Bone marrow (tissue), 2 donors: ENCODE measurements at places on chromosomes 13 and 19.

DNA sequence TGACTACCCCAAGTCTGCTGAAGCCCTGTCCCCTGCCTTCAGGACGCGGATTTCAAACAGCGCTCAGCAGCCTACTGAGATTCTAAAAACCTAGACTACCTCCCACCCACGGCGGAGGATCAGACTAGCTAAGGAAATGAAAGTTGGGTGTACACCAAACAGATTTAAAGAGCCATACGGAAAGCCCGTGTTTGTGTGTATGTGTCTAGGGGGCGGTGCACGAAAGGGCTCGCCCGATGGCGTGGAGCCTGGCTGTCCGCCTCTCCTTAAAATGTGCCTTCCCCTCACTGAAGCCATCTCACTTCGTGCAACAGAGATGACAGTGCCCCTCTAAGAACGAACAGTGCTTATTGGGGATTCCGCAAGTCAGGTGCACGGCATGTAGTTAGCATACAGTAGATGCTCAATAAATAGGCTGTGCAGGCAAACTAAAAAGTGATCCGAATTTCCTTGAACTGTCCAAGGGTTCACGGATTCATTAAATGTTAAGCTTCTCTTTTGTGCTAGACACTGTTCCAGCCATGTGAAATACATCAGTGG, 639 bp downstream of the LENG1 start:
- no peak for DNase-seq

DNA sequence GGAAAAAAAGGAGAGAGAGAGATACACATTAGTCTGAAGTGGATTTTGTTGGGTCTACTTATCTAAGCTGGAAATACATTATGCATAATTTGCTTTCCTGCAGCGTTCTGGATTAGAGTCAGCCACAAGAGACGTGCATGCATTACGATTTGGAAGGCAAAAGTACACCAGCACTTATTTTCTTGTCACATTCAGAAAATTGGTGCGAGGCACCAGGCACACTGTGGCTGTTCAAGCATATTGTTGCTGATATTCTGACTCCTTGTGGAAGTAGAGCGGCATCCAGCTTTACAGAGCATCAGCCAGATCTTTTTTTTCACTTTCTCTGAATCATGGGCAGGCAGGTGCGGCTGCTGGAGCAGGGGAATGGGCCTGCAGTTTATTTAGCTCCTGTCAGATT, 905.6 kb upstream of the SPRY2 start:
- DNase-seq: no peak

GRCh38 chr19:4971424-4971793, 2.5 kb downstream of the KDM4B start:
- DNase-seq: no peak

- no peak for DNase-seq
Measured at GRCh38 chr19:42301646-42302203, at the start of gene PRR19. TSS of gene PRR19 (plus strand) at chr19:42302132. CDS start at chr19:42309585, 7,453 bp downstream.

DNA sequence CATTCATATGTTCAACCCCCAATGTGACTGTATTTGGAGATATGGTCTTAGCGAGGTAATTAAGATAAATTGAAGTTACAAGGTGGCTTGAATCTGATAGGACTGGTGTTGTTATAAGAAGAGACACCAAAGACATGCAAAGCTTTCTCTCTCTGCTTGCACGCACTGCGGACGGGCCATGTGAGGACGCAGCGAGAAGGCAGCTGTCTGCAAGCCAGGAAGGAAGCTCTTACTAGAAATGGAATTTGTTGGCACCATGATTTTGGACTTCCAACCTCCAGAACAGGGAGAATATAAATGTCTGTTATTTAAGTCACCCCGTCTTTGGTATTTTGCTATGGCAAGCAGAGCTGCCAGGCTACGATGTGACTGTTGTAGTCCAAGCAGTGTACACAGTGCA, 4.8 kb downstream of the DLEU7 start:
- no peak for DNase-seq

GRCh38 chr13:73876323-73876722, 257.9 kb downstream of the KLF12 start:
- DNase-seq: no peak

DNA sequence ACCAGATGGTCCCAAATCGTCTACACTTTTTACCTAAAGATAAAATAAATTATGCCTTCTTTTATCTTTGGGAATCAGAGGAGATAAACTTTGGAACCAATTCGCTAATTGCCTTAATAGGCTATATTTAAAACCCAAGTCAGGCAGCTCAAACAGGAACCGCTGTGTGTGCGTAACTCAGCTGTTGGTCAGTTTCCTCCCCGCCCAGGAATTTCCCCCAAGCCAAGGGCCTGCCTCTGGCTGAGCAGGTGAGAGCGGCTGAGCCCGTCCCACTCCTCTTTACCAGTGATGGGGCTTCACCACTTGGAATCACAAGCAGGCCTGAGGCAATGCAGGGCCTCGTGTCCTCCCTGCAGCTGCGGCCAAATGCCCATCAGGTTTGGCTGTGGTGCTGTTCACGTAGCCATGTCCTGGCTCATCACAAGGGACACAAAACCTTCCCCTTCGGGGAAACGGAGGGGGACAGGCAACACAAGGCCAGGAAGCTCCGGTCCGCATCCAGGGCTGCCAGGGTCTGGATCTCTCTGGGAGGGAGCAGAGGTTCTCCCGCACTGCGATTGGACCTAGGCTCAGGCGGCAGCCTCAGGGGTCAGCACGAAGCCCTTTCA, 503 bp upstream of the SLC7A9 start:
- no peak for DNase-seq

DNA sequence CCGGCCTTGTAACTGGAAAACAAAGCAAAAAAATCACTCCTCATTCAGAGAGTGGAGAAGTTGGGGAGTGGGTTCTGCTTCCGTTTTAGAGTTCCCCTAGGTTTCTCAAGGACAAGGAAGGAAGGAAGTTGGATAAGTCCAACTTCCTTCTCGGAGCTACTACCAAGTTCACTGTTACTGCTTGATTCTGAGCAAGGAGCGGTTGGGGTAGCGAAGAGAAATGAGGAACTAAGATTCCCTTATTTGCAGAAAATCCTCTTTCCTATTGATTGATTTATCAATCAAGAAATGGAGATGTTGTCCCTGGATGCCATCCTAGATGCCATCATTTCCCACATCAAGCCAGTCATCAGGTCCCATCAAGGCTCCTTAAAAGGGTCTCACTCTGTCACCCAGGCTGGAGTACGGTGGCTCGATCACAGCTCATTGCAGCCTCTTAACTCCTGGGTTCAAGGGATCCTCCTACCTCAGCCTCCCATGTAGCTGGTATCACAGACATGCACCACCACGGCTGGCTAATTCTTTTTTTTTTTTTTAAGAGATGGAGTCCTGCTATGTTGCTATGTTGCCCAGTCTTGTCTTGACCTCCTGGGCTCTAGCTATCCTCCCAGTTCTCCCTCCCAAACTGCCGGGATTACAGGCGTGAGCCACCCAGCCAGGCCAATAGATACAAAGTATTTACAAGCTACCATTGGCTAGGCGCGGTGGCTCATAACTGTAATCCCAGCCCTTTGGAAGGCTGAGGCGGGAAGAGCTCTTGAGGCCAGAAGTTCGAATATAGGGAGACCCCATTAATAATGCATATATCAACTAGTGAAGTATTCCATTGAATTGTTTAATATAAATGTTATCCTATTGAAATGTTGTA, 809 bp upstream of the B9D2 start:
- DNase-seq: peak; percentile 57

- no peak for DNase-seq
Measured at GRCh38 chr19:57719424-57719823, 8.0 kb downstream of the ZNF671 start.

GRCh38 chr19:39154629-39155100, 29.1 kb downstream of the PAK4 start:
- DNase-seq: no peak

DNA sequence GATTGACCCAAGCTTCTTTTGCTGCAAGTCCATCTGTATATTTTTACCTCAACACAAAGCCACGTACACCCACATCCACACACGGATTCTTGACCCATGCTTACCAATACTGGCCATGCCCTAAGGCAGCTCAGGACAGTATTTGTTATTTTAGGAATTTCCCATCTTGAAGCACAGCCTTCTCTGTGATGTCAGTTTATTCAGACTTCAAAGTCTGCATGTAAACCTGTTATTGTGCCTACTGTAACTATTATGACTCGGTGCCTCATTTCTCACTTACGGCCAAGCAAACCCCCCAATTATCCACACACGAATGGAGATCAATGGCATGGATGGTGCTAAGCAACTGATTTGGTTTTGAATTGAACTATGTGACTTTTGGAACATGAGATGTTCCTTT, 17.5 kb downstream of the CLDN10 start:
- no peak for DNase-seq

GRCh38 chr13:113647351-113648215, 10.4 kb downstream of the ATP4B start:
- no peak for DNase-seq

DNA sequence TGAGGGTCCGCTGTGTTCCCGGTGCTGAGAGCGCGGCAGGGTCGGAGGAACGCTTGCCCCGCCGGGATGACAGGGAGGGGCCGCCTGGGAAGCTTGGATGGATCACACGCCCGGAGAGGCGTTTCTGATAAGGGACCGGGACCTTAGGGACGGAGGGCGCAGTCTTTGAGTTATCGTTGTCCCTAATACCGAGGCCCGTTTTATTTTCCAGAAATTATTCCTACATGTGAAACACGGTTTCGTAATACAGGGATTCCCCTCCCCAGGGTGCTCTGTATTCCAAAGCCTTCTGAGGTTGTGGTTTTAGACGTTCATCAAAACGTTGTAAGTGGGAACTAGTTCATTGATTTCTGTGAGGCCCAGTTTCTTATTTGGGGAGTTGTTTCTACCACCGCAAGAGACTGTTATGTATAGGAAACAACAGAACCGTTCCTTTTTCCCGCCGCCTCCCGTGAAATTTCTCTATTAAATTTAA, 752 bp downstream of the PDCD5 start:
- DNase-seq: no peak

- no peak for DNase-seq
Measured at GRCh38 chr13:100560498-100561157, 28.0 kb downstream of the GGACT start.

GRCh38 chr13:111909971-111910671, 156.8 kb upstream of the SOX1 start:
- DNase-seq: no peak

- peak; percentile 27 for DNase-seq
Measured at GRCh38 chr13:96089749-96090239, at the start of gene HS6ST3. TSS of gene HS6ST3 (plus strand) at chr13:96090107.

- peak; percentile 9 for DNase-seq
Measured at GRCh38 chr13:31968473-31968872, 63.1 kb upstream of the FRY start.

DNA sequence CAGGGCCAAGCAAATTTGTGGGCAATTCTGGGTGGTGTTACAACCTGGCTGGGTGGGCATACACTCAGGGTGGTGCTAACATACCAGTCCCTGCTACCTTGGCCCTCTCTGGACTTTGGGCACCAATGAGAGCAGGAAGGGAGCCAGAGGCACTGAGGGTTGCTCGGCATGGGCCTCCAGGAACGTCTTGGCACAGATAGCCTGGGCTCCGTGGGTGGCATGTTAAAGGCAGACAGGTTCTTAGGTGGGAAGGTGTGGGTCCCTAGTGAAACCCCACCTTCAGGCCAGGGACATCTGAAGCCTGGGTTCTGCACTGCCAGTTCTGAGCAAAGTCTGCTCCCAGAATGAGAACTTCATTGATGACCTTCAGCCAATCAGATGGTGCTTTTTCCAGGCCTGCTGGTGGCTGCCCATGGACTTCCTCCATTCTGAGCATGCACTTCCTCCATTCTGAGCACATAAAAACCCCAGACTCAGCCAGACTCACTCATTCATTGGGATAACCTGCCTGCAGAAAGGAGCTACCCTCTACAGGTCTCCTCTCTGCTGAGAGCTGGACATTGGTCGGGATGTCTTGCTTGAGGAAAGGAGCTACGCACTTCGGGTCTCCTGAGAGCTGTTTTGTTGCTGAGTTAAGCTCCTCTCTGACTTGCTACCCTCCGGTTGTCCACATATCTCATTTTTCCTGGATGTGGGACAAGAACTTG, 2567.1 kb downstream of the PCDH9 start:
- DNase-seq: no peak

- DNase-seq: no peak
Measured at GRCh38 chr13:45751885-45752284, 49.8 kb downstream of the CBY2 start.

DNA sequence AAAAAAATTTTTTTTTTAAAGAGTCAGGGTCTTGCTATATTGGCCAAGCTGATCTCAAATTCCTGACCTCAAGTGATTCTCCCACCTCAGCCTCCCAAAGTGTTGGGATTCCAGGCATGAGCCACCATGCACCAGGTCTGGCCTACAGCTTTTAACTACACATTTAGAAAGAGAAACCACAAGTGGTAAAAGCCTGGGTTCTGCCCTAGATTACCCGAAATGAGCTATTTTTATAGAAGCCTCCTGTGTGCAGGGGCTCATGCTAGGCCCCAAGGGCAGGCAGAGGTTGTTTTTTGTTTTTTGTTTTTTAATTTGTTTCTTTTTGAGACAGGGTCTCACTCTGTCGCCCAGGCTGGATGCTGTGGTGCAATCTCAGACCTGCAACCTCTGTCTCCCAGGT, 14.0 kb upstream of the MYADM start:
- no peak for DNase-seq

- no peak for DNase-seq
Measured at GRCh38 chr13:113917096-113917495, 53.2 kb upstream of the GAS6 start.

DNA sequence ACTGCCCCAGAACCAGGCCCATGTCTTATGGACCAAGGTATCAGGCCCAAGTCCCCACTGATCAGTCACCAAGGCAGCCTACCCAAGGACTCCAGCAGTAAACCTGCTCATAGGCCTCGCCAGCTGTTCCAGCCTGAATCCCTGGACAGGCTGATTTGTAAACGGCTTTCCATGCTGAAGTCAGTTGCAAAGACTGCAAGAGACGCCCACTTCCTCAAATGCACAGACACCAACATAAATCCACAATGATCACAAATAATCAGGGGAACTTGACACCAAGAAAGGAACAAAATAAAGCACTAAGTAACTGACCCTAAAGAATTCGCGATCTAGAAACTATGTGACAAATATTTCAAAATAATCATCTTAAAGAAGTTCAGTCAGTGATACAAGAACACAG, 75.2 kb downstream of the RXFP2 start:
- DNase-seq: no peak

- DNase-seq: peak; percentile 67
Measured at GRCh38 chr19:41367848-41368301, 3.9 kb upstream of the B9D2 start.

DNA sequence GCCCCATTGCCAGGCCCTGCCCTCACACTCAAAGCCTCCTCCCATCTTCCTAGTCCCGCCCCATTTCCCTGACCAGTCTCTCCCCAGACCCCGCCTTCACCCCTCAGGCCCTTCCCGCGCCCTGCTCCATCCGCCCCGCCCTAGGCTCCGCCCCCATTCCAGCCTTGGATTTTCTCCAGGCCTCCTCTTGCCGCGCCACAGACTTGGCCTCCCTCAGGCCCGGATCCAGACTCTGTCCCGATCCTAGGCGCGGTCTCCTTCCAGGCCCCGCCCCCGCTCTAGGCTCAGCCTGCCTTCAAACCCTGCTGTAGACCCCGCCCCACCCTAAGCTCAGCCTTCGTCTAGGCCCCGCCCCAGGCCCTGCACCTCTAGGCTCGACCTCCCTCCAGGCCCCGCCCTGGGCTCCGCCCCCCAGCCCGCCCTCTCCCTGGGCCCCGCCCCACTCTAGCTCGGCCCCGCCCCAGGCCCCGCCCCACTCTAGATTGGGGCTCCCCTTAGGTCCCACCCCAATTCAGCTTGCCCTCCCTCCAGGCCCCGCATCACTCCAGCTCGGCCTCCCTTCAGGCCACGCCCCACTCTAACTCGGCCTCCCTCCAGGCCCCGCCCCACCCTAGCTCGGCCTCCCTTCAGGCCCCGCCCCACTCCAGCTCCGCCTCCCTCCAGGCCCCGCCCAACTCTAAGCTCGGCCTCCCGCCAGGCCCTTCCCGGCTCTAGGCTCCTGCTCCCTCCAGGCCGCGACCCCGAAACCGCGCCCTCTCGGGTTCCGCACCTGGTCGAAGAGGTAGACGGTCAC, 18.5 kb downstream of the LMTK3 start:
- DNase-seq: peak; percentile 70
